Kidney glomerular epithelial cell (primary cell): ENCODE measurements at places on chromosomes 11 and 22.
A peak's percentile ranks its signal among the peaks of the same experiment; 100 is the strongest.

DNA sequence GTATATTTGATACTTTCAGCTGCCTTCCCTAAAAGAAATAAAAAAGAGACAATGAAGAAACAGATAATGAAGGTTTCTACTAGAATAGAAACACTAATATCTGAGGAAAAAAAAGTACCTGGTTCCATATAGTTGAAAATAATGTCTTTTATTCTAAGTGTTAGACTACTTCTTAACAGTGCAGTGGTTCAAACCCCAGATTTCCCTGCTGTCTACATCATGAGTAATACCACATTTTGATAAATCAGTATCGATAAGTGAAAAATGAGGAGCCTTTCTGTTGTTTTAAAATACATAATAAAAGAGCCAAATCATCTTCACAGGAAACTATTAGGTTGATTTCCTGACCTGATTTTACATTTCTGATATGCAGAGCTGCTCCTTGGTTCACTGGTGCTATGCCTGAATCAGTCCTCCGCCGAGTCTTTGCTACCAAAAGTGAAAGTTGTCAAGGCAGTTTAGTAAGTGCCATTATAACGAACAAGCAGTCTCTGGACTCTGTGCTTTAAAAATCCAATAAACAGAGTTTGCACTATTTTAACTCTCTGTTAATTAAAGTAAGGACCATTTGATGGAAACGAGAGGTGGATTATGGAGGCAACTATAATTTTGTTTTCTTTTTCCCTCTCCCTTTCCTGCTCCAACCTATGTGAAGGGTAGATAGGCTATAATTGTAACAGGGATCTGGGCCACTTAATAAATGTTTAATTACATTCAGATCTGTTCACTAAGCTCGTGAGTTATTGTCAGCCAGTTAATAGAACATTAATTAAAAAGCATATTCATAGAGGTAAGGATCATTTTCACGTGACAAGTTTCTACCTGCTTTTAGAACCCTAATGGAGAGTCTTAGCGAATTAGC is 724.5 kb upstream of the RAG2 start:
- DNase-seq = no peak

GRCh38 chr11:35343033-35343598 is 76.2 kb downstream of the SLC1A2 start:
- DNase-seq = no peak

GRCh38 chr11:103109818-103110388 is 677 bp downstream of the DYNC2H1 start:
- DNase-seq = peak; percentile 74

GRCh38 chr11:64027651-64028397 is 7.9 kb upstream of the FLRT1 start:
- no peak for DNase-seq

DNA sequence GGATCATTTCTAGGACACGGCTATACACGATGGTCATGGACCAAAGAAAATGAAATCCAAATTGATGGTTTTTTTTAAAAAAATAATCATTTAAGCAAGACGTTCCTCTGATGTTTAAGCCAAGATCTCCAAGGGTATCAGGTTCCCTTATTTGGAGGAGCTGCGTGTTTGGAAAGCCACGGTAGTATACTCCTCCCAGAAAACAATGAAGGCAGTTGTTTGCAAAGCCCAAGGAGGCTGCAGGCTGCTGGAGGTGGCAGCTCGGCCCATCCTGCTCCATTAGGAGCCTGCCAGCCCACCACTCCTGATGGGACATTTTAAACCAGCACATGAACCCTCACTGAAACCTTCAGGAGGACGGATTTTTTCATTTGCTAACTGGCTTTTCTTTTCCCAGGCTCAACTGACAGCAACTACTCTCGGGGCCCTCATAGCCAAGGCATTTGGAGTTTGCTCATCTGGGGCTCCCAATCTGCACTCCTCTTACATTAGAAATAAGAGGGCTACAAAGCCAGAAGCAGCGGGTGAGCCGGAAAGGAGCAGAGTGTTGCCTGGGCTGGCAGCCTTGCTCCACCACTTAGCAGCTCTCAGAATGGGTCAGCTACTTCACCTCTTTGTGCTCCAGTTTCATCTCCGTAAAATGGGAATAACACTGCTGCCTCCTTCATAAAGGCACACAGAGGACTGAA is 58.4 kb downstream of the ABTB2 start:
- no peak for DNase-seq

DNA sequence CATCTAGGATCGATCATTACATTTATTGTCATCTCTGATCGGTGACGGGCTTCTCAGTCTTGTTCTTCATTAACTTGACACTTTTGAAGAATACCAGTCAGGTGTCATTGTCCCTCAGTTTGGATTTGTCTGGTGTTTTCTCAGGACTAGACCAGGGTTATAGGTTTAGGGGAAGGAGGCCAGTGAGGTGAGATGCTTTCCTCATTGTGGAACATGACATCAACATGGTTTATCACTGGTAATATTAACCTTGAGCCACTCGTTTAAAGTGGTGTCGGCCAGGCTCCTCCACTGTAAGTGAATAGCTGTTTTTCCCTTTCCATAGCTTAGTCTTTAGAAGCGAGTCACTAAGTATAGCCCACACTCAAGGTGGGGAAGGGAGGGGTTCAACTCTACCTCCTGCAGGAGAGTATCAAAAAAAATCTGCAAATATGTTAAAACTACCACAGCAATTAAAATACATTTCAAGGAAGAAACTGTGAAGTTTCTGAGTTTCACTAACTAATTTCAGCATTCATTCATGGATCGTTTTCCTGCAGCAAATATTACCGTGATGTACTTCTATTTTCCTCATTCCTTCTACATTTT is 42.0 kb downstream of the KCNQ1OT1 start:
- DNase-seq = no peak

GRCh38 chr11:121664144-121664543 is 211.4 kb upstream of the SORL1-AS1 start:
- DNase-seq = no peak

GRCh38 chr11:112588252-112588694 is 327.6 kb upstream of the PLET1 start:
- peak; percentile 82 for DNase-seq

DNA sequence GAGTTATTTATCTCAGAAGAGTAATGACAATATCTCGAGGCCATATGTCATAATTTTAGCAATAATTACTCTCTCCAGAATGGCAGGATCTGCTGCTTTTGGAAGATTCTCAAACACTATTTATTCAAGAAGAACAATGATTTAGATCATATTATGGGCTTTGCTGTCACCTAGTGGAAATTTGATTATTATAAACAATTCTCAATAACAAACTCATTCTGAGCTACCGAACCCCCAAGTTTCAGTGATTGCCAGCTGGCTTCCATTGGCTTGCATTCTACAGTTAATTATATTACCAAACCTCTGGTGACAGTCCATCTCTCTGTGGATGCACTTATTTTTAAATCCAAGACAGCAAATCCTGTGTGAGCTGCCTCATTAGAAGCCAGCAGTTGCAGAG is 27.9 kb upstream of the SLC36A4 start:
- DNase-seq = no peak

GRCh38 chr11:76765863-76766350 is 17.2 kb upstream of the TSKU start:
- no peak for DNase-seq

DNA sequence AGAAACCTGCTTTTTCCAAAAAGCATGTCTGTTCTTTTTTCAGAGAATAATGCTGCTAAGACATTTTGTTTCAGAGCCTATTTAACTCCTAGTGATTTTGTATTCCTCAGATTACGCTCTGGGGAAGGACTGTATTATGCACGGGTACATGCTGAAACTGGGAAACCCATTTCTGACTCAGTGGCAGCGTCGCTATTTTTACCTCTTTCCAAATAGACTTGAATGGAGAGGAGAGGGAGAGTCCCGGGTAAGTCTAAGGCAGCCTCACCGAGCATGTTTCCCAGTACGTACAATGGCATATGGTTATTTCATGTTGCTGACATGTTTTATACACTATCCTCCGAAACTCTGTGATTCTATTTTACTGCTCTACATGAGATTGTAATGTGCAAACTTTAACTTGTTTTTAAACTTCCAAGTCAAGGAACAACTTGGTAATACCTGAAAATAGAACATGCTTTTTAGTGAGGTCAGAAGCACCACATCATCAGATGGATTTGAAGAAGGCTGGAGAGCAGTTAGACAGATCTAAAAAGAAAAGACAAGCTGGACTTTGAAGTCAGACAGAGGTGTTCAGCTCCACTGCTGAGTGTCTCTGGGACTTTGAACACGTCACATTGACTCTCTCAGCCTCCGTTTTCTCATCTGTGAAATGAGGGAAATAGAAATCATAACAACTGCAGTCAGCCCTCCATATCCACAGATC is 23.7 kb upstream of the MYO18B start:
- DNase-seq = no peak

DNA sequence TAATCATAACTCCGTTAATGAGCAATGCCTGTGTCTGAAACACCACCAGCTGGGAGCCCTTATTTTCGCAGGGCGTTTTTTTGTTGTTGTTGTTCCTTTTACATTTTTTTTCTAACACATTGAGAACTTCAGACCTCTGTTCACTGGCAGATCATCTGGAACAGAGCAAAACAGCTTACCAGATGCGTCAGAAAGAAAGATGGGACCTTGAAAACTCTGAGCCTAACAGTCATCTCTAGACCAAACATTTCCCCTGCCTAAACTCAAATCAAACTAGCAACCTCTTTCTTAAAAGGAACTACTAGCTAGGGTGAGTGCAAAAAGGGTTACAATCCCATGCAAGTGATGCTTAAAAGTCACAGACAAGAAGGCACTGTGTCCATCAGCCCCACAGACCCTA is 93.2 kb downstream of the PLEKHA7 start:
- no peak for DNase-seq

DNA sequence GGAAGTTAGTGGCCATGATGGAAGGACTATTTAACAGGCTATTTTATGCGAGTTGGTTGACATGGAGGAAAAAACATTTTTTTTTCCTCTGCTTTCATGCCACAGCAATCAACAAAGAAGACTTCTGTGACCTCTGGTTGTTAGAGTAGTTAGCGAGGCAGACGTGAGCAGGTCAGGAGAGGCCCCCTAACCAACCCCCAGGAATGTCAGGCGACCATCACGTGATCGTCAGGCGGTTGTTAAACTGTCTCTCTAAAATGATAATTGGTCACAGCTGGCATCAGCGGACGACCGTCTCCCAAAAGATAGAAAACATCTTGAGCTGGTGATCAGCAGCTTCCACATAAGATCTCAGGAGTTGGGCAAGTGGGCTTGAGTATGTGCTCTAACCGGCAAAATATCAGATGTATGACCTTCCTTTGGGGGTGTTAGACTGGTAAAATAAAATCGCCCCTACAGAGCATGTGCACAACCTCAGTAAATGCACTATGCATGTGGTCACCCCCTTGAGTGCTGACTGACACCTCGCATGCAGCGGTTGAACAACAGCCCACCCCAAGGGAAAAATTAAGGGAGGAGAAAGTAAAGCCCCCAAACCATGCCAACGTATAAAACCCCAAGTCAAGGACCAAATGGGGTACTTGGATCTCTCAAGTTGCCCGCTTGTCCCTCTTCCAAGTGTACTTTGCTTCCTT is 20.9 kb upstream of the NARS2 start:
- DNase-seq = no peak

DNA sequence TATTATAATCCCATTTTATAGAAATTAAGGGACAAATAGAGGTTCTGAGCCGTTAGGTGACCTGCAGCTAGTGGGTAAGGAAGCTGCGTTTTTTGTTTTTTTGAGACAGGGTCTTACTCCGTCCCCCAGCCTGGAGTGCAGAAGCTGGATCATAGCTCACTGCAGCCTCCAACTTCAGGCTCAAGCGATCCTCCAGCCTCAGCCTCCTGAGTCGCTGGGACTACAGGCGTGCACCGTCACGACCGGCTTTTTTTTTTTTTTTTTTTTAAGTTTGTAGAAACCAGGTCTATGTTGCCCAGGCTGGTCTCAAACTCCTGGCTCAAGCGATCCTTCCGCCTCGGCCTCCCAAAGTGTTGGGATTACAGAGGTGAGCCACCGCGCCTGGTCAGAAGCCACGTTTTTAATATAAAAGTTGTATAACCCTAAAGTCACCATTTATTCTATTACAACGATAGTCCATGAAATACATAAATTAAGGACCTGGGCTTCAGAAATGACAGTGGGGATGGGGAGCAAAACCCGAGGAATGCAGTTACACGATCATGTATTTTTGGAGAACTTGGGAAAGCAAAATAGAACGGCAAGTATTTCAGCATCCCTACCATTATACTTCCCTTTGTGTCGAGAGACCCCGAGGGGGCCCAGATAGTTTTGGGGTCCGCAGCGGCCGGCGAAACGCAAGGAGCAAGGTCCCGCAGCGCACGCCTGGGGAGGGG is 638 bp downstream of the SAAL1 start:
- no peak for DNase-seq

- no peak for DNase-seq
These were observed 330.0 kb downstream of the TENM4 start for GRCh38 chr11:79110796-79111195.

GRCh38 chr22:24303007-24303406 is 32.4 kb downstream of the SPECC1L start:
- DNase-seq = no peak

GRCh38 chr11:111819829-111820237 is 51.5 kb downstream of the ALG9 start:
- DNase-seq = no peak

DNA sequence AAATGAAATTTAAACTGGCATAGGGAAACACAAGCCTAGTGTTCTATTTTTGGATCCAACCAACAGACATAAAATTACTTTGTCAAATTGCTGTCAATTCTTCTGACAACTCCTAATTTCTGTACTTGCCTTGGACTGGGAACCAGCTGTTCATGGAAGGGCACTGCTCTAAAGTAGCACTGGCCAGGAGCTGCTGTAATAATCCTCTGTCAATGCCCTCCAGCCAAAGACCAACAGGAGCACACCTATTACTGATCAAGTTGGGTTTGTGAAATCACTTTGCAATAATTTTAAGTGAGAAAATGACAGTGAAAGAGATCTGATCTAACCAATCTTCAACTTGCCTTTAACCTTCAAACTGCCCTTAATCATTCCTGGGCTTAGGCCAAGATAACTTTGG is 18.9 kb upstream of the TMEM123 start:
- no peak for DNase-seq

GRCh38 chr11:76455931-76456330 is 11.1 kb downstream of the EMSY start:
- no peak for DNase-seq

- peak; percentile 92 for DNase-seq
These were observed 13.5 kb downstream of the TXN2 start for GRCh38 chr22:36467946-36468345.

- no peak for DNase-seq
These were observed 15.4 kb upstream of the ANGPTL5 start for GRCh38 chr11:101931692-101932091.

DNA sequence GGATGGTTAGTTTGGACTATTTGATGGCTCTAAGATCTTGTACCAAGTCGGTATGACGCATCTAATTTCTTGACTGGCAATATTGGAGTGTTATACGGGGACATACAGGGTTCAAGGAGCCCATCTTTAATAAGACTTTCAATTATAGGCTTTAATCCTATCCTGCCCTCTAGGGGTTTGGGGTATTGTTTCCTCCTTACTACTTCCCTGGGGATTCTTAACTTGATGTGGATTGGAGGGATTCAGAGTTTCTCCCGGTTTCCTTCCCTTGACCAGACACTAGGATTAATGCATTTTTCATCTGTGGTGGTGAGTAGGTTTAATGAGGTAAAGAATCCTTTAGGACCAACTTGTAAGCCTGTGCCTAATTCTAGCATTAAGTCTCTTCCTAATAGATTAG is 18.8 kb downstream of the CYP2D6 start:
- DNase-seq = no peak

GRCh38 chr11:103453915-103454709 is 344.9 kb downstream of the DYNC2H1 start:
- no peak for DNase-seq
